ENCODE measurements at places on chromosomes 5 and 9. TPM values are rescaled to one million over a fixed set of nuclear protein-coding genes. Genes with fewer than 3 reads are reported as not detected.

Gene INIP
- total RNA-seq: 10.0 TPM

Gene KLHL3
- 3.1 TPM for total RNA-seq

Gene FLT4
- total RNA-seq: 0.37 TPM

Gene NSMF
- 10.4 TPM for total RNA-seq

Gene SV2C
- total RNA-seq: not detected

Gene FABP6
- not detected for total RNA-seq

Gene SPAAR
- total RNA-seq: 0.18 TPM

Gene PLPPR1
- total RNA-seq: not detected

Gene NIM1K
- total RNA-seq: 2.7 TPM

Gene LMBRD2
- 22.6 TPM for total RNA-seq

Measured in smooth muscle cell of bladder (primary cell).